ENCODE measurements at places on chromosomes 1 and 21.

GRCh38 chr1:67204298-67204980 is 38.2 kb downstream of the IL23R start:
- no peak for DNase-seq

- no peak for DNase-seq
Measured at GRCh38 chr1:173581383-173582079, 21.3 kb downstream of the SLC9C2 start.

- no peak for DNase-seq
Measured at GRCh38 chr1:36172983-36173382, 17.0 kb downstream of the MAP7D1 start.

DNA sequence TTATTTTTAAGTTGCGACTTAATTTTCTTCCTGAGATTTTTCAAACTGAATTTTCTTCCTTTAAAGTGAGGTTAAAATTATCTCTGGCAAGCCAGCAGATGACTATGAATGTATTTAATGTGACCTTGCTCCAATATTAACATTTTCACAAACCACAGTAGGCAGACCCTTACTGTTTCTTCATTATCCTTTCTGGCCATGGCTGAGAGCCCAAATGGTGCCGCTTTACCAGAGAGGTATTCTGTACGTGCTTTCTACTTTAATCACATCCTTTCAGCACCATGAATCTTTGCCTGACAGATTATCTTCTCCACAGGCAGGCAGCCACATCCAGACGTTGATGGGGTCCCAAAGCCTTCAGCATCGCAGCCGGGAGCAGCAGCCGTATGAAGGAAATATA is 129.6 kb downstream of the LRRC40 start:
- no peak for DNase-seq

All from AML-193 (cell line).